ENCODE measurements at places on chromosomes 5 and 9.

DNA sequence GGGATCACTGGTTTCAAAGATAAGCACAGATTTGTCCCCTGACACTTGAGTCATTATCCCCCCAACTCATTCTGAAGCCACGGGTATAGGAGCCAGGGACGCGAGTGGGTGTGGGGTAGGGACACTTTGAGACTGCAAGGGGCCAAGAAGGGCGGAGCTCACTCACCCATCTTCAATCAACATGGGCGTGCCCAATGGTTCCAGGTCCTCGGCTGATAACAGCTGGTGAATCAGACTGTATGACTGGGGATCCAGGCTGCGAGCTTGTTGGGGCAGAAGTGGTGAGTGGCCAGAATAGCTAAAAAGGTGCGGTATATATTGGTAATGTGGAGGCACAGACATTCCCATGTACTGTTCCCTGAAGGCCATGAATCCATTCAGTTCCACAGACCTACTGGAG is 30.7 kb upstream of the NR5A1 start:
- no peak for DNase-seq

GRCh38 chr5:9924614-9925013 is 294.5 kb upstream of the TAS2R1 start:
- no peak for DNase-seq

DNA sequence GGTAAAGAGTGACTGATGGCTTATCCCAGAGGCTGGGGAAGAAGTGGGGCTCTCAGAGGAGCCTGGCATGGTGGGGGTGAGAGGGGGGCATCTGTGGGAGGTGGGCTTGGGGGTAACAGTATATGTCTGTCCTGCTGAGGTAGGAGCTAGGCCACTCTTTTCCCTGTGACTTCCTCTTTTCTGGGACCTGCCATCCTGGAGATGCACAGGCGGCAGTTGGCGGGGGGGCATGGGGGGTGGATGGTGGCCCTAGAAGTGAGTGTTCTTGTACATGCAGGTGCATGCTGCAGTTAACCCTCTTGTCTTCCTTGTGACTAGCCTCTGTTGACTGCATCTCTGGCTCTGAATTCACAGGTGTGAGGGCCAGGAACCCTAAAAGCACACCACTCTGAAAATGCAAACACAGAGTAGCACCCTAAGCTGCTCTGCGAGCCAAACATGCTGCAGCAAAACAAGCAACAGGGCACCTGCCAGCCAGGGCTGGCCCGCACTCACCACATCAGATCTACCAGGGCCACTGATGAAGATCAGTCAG is 123.8 kb upstream of the SHB start:
- DNase-seq, result no peak

DNA sequence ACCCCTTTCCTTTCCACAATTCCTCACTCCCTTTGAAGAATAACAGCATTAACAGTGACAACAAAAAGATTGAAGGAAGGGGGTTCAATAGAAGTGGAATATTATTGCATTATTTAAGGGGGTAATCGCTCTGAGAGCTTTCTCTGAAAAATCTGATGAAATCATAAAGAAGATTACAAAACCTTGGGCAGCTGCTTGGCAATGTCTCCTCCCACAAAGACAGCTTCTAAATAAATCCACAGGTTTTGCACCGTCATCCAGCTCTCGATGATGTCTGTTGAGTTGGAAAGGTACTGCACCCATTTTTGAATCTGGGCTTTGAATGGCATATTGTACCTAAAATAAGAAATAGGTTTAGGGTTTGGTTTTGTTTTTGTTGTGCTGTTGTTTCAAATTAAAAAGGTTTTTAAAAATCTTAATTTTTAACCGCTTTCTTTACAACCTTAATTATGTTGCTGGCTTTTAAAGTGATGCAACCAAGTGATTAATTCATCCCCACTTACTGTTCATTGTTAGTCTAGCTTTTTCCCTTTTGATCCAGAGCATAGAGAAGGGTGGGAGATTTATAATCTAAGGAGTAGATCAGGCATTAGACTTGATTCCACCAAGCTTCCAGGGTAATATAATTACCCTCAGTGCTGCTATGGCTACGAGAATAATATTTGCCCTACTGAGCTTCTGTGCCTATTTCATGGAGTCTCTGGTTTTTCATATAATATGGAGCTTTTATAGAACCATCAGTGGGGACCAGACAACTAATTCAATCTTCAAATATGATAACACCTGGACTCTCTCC is 85.0 kb downstream of the DNAH5 start:
- DNase-seq, result no peak

DNA sequence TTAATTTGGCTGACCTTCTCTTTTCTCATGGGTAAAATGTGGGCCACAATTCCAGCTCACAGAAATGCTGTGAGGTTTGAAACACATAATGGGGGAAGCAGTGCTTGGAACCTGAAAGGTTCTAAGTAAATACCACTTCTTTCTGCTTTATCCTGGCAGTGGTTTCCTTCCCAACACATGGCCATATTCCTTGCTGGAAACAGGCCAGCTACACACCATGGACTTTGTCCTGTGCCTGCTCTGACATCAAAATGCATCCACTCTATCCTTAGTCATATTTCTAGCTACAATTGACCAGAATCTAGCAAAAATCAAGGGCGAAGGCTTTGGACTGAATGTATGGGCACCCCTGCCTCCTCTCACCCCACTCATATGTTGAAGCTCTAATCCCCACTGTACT is 93.1 kb upstream of the TRPC7 start:
- no peak for DNase-seq

DNA sequence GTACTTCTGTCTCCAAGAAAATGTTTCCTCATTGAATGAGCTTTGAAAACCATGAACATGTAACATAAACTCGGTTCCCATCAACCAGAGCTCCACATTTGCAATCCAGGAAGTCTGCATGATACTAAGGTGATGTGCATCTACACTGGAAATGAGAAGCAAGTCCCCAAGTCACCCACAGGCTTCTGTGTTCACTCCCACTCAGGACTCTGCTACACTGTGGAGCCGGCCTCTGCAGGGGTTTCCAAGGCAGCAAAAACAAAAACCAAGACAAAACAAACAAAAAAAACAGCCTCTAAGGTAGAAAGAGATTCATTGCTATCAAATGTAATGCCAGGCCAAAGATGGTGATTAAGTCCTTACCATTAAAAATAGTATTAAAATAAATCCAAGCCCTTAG is 593.7 kb downstream of the IRX1 start:
- DNase-seq, result no peak

Measured in NCI-H2081 treated with DMSO at 0.1 percent for 48 hours (cell line).